T-helper 2 cell (primary cell): ENCODE measurements at places on chromosomes 13 and 19.

DNA sequence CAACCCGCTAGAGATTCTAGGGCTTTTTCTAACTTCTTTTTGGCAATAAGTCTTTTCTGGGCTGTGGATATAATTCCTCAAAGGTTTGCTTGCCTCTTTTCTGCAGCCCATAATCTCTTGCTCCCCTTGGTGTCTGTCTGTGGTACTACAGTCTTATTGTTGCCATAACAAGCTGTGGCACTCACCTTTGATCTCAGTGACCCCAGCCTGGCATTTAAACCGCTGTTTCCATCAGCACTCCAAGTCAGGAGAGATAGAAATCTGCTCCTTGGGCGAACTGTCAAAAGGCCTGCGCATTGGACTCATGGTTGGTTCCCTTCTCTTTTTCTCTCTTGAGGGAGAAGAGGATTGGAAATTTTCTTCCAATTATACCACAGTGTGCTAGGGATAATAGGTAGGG, 14.5 kb upstream of the MPHOSPH8 start:
- DNase-seq = peak; percentile 30

DNA sequence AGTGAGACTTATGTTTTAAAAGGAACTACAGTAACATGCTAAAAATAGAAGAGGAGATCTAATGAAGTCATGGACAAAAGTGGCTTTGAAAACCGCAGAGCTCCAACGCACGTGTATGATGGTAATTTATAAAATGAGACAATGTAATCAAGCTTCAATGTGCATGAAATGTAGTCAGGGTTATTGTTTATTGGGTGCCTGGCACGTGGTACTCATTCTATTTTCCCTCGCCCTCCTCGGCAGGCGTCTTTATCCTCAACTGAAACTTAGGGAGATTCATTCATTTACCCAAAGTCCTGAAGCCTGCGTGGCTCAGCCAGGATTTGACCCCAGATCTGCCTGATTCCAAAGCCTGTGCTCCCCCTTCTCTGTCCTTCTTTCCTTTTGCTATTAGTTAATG, 79.8 kb downstream of the CHST8 start:
- DNase-seq = no peak

- DNase-seq = no peak
Measured at GRCh38 chr13:110135977-110136597, 170.9 kb downstream of the COL4A1 start.

- no peak for DNase-seq
Measured at GRCh38 chr19:40604647-40605215, 3.6 kb downstream of the LTBP4 start.

- no peak for DNase-seq
Measured at GRCh38 chr13:34764246-34764645, 177.8 kb upstream of the NBEA start.

GRCh38 chr13:30880151-30880855, 25.8 kb upstream of the MEDAG start:
- DNase-seq = no peak

- DNase-seq = no peak
Measured at GRCh38 chr13:22030321-22030720, 359.4 kb downstream of the FGF9 start.

GRCh38 chr19:1265615-1266128, 3.5 kb upstream of the CIRBP start:
- DNase-seq = peak; percentile 38
